Stimulated activated CD4-positive, alpha-beta T cell treated with anti-CD3 and anti-CD28 coated beads, Interleukin-2, amount 100 ng/mL, for 48 hours (primary cell): ENCODE measurements at places on chromosomes 3 and 15.

DNA sequence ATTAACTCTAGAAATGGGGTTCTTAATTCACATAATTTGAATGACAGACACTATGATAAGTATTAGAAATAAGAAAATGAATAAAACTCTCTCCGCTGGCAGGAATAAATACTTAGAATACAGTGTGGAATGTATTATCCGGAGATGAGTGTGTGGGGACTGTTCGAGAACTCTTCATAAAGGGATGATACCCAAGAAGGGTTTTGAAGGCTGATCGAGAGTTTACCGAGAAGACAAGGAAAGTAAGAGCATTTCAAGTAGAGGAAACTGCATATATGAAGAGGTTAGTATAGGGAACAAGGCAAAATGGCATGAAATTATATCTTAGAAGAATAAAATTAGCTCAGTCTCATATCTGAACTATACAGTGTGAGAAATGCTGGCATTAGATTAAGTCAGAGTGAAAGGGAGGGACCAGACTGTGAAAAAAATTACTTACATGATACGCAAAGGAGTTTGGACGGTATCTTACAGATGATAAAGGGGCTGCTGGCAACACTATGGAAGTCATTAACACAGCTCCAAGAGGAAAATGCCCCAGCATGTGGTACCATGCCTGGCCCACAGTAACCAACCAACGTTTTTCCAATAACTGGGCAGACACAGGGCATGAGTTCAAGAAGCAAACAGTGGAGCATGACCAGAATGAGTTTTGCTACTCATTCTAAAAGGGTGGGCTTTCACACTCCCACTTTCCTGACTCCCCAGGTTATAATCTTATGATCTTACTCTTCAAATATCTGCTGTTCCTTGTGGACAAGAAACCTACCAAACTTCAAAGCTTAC, 6.5 kb downstream of the DCBLD2 start:
- DNase-seq = no peak

DNA sequence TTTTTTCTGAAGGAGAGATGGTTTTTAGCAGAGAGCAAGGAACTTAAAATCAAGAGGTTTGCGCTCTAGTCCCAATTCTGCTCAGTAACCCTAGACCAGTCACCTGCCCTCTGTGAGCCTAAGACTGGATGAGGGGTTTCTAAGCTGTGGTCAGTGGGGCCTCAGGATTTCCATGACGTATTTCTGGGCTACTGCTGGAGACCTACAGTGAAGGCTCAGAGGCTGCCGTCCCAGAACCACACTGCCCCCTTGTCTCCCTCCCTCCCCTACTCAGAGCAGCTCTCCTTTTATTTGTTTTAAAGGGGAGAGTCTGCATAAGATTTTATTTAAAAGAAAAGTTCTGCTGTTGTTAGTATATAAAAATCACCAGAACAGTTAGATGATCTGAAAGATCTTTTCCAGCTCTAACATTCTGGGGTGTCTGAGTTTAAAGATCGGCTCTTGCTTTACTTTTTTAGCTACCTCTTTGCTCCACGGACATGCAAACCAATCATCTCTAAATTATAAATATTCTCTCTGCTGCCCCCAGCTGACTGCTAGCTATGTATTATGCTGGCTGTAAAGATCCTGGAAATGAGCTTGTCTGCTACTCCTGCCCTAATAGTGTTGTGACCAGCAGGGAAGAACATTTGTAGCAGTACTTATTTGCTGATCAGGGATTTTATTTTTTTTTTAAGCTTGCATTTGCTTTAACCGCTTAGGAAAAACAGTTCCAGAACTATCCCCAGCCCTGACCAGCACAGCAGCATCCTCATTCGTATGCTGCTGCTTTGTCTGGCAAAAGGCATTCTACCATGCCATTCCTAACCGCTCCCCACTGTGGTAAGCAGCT, 28.6 kb upstream of the NDUFB4 start:
- no peak for DNase-seq

DNA sequence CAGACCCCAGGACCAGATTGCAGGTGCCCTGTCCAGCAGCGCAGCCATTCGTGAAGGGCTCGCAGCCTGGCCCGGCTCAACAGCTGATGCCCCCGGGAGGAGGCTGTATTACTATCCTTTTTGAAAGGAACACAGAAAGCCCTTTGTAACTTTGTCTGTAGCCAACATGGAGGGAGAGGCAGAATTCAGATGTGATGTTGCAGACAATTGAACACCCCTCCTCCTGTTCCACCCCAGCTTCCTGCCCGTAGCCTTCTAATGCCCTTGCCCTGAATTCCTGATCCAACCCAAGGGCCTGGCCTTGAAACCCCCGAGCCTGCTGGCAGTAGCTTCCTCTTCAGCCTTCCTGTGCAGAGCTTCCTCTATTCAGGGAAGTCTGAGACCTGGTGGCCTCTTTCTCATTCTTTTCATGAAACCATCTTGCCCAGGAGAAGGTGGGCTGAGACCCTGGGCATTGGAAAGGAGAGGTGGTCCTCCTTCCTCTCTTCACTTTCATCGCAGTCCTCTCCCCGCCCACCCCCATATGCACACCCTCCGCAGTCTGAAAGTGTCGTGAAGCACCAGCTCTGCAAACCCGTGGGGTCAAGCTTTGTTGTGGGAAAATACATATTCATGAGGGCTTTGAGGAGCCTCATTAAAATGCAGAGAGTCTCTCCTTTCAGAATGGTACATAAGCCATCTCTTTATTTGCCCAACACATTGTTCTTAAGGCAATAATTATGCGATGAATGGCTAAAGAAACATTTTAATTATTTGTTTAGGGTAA, 109.2 kb downstream of the APBA2 start:
- DNase-seq = no peak

- no peak for DNase-seq
These were observed 443.8 kb upstream of the EPHA6 start for GRCh38 chr3:96370637-96371036.

GRCh38 chr3:65890328-65890727, 148.4 kb downstream of the MAGI1 start:
- DNase-seq = no peak

GRCh38 chr3:14502472-14502871, 37.7 kb downstream of the GRIP2 start:
- no peak for DNase-seq

DNA sequence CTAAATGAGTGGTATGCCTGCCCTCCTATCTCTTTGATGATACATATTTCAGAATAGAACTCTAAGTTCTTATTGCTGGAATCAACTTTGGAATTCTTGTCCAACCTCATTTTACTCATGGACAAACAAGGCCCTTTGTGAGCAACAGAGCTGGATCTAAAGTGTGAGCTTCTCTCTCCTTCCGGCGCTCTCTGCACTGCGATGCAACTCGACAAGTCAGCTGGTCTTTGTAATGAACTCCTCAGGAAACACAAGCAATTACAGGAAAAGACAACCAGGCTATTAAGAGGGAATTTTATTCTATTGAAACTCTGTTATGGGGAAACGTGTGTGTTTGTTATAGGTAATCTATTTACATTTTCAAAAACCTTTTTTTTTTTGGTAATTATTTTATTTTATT, 20.3 kb upstream of the NRROS start:
- DNase-seq = no peak

GRCh38 chr15:50304836-50305235, 39.3 kb upstream of the HDC start:
- DNase-seq = no peak

GRCh38 chr3:184670091-184670602, 41.7 kb downstream of the MAGEF1 start:
- no peak for DNase-seq

DNA sequence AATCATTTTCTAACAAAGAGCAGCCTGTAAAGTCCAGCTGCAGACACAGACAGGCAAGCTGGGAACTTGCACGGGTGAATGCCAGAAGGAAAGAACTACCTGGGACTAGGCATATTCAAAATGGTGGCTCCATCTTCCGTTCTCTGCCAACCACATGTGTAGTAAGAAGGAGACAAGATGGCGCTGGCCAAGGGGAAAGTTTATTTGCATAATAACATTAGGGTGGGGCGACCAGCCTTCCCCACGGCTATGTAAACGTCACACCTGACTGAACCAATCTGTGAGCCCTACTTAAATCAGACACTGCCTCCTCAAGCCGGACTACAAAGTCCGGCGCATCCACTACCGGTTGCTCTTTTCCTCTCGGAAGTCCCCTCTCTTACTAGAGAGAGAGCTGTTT, 130.8 kb downstream of the SNRK start:
- no peak for DNase-seq

DNA sequence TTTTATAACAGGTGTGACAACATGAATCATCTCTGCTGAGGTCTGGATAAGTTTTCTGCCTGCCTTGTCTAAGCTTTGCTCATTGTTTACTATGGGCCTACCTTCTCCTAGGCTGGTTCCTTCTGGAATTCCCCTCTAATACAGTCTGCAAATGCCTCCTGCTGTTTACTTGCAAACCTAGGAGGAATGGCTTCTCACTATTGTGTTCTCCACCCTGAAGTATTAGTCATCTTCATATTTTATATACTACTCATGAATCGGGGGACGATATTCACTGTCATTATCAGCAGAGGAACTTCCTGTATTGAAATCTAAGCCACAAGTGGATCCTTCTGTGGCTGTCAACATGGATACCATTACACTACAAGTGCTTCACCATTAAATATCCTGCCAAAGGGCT, 154.8 kb downstream of the PLCL2 start:
- DNase-seq = no peak
